ENCODE measurements at places on chromosomes 11 and 22.

DNA sequence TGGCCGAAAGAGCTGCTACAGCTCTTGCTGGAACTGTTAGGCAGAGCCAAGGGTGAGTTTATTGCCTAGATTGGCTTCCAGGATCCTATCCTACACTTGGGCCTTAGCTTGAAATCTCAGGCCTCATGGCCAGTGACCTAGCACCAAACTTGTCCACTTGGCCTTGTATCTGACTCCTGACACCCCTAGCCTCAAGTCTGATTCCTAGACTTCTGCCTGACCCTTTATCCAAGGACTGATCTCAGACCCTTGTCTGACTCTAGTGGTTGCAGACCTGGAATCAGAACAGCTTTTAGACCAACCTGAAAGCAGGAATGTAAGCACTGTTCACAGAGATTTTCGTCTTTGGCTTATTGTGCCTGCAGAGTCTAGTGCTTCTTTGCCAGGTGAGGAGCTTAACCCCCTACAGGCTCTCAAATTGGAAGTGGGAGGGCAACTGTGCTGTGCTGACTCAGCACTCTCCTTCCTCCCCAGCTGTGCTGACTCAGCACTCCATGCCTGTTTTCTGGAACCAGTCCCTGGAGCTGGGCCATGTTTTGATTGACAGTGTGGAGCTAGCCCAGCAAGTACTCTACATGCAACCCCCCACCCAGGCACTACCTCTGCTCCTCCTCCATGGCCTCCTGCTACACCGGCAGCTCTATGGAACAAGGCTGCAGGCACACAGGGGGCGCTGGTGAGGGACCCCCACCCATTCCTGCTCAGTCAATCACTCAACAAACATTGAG is 35.1 kb downstream of the RRP8 start:
- DNase-seq = no peak

DNA sequence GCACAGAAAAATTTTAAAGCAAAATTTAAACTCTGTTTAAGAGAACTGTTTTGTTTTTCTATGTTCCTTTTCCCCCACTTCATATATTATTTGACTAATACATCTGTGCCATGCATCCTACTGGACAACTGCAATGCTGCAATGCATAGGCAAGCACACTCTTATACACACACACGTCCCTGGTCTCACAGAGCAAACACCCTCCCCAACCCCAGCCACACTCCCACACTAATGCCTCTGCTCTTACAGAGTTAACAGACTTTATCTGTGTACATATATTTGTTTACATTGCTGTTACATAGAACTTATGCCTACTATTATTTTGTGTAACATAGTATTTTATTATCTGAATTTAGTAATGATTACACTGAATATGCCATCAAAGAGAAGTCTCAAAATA is 25.5 kb upstream of the CTSC start:
- no peak for DNase-seq

DNA sequence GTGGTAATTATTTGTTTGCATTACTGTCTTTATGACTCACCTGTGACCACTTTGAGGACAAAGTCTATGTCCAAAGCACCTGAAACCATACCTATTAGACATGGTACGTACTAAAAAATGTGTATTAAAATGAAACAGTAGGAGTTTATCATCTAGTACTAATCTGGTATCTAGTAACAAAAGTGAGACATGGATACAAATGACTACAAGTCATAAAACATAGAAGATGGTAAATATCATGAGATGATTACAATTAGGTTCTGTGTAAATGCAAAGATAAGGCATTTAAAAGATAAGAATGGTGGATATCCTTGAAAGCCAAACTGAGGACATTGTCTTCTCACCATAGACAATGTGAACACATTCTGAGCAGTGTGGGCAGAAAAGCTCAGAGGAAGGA is 113.5 kb upstream of the GUCY1A2 start:
- no peak for DNase-seq

GRCh38 chr22:17368554-17369438 is 464 bp upstream of the CECR2 start:
- no peak for DNase-seq

- no peak for DNase-seq
Observed at GRCh38 chr22:32714458-32715430, 86.8 kb upstream of the TIMP3 start.

GRCh38 chr22:49735411-49735900 is 92.2 kb downstream of the BRD1 start:
- no peak for DNase-seq

DNA sequence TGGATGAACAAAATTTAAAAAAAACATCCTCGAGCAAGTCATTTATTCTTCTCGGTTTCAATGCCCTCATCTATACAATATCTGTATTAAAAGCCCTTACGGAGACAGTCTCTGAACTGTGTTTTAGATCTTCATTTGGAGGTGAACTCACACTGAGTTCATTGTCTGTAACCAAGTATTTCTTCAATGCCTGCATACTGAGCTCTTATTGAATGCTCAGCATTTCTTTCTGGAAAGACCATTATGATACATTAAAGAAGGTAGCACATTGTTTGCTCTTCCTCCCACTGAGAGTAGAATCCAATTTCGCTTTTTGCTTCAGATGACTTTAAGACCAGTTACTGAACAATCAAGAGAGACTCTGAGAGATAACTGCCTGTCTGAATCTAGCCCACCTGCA is 1.7 kb upstream of the ANO3 start:
- DNase-seq = no peak

GRCh38 chr11:106421676-106422292 is 344.3 kb downstream of the AASDHPPT start:
- no peak for DNase-seq

DNA sequence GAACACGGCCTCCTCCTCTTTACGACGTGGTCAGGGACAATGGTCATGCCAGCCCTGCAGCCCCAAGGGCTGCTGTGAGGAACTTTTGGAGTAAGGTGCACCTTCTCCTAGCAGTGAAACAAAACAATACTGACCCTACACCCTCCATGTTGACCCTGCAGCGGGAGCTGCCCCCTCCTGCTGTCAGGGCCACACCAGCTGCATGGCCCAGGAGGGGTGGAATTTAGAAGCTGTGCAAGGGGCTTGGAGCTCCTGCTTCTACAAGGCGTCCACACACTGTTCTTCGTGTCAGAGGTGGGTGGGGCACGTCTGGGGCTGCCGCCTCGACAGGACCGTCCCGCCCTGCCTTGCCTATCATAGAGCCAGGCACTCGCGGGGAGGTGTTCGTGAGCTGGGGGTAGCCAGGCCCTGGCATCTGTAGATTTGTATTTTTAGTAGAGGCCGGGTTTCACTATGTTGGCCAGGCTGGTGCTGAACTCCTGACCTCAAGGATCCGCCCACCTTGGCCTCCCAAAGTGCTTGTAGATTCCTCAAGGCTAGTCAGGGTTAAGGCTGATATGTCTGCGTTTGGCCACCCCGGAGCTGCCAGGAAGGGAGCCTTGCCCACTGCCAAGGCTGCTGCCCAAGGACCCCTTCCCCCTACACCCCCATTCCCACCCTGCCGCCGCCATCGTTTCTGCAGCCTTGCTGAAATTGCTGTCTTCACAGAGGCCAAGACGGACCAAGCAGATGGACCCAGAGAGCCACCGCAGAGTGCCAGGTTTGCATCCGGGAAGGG is 15.9 kb downstream of the INCENP start:
- no peak for DNase-seq

Data from suppressor macrophage treated with lipopolysaccharide for 4 hours (primary cell).